ENCODE measurements at places on chromosomes 7 and 10.

- no peak for DNase-seq
Observed at GRCh38 chr10:72812753-72813430, 80.6 kb upstream of the OIT3 start.

DNA sequence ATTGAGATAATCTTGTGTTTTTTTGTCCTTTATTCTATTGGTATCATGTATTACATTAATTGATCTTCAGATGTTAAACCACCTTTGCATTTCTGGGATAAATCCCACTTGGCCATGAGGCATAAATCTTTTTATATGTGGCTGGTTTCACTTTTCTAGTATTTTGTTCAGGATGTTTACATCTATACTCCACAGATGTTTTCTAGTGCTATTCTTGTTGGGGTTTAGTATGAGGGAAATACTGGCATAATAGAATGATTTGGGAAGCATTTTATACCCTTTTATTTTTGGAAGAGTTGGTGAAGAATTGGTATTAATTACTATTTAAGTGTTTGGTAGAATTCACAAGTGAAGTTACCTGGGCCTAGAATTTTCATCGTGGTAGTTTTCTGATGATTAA is 41.8 kb upstream of the CCNY start:
- DNase-seq: no peak

GRCh38 chr7:13907831-13908230 is 81.6 kb downstream of the ETV1 start:
- DNase-seq: no peak

DNA sequence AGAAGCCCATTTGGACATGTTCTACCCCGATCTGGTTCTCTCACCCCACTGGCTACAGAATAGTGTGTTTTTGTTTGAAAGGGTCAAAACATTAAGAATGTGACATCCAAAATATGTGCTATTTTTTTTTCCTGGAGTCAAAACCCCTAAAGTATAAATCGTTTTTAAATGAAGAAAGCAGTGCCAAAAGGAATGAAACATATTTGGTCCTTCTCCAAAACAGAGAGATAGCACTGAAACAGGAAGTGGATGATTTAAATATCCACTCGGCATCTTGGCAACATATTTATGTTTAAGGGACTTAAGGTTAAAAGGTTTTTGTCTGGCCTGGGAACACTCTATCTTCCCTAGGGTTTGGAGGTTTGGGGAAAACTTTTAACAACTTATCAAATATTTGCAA is 32.3 kb downstream of the CALD1 start:
- DNase-seq: no peak

GRCh38 chr10:34063592-34063991 is 729.1 kb upstream of the NRP1 start:
- no peak for DNase-seq

- no peak for DNase-seq
Observed at GRCh38 chr7:21942955-21943354, 2.7 kb downstream of the CDCA7L start.

- no peak for DNase-seq
Observed at GRCh38 chr10:126177417-126178030, 210.8 kb downstream of the ADAM12 start.

GRCh38 chr7:35969066-35969465 is 168.2 kb downstream of the SEPTIN7 start:
- DNase-seq: no peak

DNA sequence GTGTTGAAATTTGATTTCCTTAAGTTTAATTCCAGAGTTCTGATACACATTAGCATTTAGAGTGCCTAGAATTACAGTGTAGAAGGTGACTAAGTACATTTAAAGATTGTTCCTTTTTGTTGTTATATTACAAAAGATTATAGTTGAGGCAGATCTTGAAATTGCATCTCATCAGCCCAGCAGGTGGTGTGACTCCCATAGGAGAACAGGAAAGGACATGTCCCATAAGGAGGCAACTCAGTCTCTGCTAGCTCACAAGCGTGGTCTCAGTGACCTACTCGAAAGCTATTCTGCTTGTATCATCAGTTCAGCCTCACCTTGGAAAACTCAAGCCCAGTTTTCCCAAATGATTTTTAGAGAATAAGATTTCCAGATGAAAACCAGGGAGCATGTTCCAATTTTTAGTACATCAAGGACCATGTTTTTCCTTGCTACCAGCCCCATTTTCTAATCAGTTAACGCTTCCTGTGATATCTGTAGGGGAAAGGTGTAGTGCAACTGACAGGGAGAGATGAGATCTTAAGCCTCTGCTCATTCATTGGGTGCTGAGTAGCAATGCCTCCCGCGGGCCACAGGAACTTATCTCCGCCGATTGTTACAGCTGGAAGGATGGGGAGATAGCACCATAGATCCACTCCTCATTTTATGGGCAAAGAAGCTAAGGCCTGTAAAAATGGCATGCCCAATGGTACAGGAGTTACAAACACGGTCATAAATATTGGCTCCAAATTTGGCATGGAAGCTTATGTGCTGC is 1.1 kb upstream of the GNAI1 start:
- DNase-seq: no peak

- DNase-seq: no peak
Observed at GRCh38 chr7:151482883-151483710, 36.6 kb downstream of the RHEB start.

DNA sequence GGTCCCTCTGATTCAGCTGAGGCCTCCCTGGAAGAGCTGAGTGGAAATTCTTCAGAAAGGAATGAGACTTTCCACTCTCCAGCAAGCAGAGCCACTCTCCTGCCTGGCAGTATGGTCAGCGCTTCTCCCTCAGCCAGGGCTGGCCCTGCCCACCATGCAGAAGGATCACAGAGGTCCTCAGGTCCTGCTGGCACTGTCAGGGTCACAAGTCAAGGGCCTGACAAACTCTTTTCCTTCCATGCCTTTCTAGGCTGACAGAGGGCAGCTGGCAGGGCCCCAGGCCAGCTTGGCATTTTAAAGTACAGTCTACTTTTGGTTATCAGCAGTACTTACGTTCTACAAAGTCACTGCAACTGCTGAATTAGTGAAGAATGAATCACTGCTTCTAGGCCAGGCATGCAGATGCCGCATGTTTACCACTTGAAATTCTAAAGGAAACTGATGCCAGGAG is 119.3 kb upstream of the FRMD4A start:
- no peak for DNase-seq

DNA sequence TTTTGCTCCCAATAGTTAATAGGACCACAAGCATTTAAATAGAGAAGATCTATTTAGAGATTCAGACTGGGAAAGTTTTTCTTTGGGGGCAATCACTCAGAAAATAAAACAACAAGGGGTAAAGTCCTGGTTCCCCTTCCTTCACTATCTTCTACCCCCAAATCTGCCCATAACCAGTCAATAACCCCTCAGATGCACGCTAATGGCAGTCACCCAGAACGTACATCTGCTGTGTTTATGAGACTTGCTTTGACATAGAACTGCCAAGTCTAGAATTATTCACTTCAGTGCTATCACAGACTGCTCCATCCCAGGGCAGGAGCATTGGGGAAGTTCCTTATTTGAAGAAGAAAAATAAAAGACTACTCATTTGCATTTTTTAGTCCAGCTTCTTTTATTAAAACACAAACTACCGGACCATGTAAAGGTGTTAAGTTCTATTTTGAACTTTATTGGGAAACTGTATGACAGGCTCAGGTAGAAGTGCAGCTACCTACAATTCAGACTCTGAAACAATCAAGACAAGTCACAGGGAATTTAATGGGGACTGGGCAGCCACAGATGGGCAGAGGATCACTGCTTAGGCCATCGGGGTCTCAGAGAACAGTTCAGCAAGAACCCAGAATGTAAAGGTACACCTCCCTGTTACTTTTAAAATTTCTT is 38.4 kb downstream of the ANK3 start:
- no peak for DNase-seq

DNA sequence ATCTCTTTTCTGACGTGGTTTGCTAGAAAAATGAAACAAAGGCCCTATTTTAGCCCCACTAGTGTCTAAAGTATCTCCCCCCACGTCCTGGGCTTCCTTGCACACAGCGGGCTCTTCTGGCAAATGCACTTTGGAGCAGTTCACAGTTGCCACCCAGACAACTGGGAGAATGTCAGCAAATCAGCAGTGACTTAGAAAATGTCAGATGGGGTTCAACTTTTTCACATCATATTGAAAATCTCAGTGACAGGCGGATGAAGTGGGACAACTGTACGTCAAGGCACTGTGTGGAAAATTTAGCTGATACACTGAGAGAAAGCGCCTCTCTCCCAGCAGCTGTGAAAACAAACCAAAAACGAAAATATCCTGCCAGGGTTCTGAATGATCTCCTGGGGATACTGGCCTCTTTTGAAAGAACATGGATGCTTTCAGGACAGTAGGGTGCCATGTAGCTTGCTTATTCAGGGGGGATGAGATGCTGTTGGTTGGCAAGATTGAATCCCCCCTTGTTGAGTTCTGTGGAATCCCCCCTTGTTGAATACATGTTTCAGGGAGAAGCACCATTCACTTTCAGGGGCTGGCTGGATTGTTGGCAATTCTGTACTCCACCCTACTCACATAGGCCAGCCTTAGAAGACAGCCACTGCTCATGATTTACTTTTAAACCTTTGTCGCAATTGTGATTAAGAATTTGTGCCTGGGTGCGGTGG is 372.8 kb upstream of the CELF2 start:
- no peak for DNase-seq

DNA sequence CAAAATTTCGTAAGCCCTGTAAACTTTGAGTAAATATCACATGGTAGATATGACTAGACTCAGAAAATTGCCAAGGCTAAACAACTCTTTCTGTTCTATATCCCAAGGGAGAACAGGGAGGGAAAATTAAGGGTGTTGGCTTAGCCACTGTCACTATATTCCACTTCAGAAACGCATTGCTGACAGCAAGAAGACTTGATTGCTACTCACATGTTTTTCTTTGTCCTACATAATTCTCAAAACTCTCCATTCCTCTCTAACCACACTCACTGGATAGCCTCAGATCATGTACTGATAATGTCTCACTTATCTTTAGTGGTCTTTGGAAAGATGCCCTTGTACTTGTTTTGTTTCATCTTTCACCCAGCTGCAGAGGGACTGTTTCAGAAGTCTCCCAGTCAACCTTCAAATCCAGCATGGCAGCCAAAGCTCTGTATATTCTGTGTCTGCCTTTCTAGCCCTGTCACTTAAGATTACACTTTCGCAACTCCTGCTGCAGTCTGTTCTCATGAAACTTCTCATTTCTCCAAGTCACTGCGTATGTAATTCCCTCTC is 582.4 kb upstream of the FZD8 start:
- no peak for DNase-seq

DNA sequence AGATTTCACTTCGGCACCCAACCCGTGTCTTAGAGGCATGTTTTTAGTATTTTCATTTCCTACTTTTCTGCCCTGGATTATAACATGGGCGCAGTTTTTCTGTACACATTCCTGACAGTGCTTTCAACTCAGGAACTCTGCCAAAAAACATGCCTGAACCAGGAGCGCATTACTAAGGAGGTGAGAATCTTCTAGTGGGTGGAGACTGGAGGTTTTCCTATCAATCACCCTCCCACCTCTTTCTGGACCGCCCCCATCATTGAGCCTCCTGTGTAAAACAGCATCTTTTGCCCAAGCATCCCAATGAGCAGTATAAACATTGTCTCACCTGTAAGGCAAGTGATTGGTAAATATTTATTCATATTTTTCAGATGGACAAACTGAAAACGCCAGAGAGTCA is 53.2 kb downstream of the STK17A start:
- DNase-seq: no peak

GRCh38 chr7:149415391-149416071 is 45.3 kb downstream of the ZNF777 start:
- no peak for DNase-seq

- DNase-seq: no peak
Observed at GRCh38 chr7:3807824-3808223, 506.8 kb downstream of the SDK1 start.
